Hematopoietic multipotent progenitor cell (in vitro differentiated cells): ENCODE measurements at places on chromosomes 11 and 22.

GRCh38 chr22:29113319-29113718 is 40.5 kb downstream of the KREMEN1 start:
- DNase-seq = no peak

DNA sequence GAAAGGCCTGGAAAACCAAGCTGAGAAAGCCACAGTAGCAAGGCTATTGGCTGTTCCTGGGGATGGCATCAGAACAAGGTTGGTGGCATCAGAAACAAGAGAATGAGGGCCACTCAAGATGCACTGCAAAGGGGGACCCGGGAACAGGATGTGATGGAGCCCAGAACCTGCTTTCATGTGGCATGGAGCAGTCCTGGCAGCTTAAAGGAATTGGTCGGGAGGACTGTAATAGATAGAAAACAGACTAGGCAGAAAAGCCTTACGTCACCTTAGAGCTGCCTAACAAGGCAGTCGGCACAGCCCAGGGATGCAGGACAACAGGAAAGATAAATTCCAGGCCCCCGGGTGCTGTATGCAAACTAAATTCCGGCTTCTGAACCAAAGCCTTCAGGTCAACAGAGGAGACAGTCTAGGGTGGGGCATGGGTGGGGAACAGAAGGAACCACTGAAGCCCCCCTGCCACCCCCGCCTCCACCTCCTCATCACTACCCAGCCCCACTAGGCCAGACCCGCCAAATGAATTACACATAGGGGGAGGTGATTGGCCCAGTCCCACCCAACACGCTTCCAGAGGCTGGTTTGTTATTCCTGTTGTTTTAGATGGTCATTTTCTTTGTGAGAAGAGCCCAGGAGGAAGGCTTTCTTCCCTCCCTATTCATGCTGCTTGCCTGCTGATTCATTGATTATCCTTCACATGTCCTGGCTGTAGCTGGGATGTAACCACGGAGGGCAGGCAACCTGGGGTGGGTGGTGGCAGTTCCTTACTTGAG is 25.7 kb upstream of the LRRC55 start:
- DNase-seq = no peak

DNA sequence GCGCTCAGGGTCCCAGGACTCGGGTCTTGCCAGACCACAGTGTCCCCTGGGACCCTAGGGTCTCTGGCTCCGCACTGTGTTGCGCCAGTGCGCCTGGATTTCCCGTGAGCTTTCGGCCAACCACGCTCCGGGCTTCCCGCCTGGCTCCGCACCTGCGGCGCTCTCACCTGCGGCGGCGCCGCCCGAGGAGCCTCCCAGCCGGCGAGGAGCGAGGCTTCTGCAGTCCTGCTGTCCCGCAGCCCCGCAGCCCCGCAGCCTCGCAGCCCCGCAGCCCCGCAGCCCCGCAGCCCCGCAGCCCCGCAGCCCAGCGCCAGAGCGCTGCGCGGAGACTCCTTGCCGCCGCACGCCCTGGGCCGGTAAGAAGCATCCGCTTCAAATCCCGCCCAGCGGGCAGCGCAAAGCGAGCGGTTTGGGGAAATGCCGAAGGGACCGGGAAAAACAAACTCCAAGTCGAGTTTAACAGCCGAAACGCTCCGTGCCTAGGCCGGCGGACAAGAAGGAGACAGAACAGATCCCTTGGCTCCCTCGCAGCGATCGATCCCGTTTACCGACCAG is 939 bp downstream of the ALX4 start:
- DNase-seq = no peak

- DNase-seq = no peak
Observed at GRCh38 chr11:95375886-95376285, 144.9 kb upstream of the SESN3 start.

DNA sequence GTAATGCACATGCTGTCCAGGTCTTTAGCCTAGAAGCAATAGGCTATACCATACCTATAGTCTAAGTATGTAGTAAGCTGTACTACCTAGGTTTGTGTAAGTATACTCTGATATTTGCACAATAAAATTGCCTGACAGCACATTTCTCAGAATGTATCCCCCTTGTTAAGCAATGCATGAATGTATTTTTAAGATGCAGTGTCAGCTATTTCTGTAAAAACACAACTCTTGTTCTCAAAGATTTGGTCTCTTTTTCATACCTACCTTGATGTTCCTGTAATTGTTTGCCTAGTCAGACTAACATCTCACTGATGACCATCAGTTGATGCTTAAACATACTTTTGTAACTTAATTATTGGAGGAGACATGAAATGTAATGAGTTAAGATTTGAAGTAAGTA is 619.9 kb downstream of the CNTN5 start:
- no peak for DNase-seq

- DNase-seq = no peak
Observed at GRCh38 chr11:35355102-35355749, 64.1 kb downstream of the SLC1A2 start.

DNA sequence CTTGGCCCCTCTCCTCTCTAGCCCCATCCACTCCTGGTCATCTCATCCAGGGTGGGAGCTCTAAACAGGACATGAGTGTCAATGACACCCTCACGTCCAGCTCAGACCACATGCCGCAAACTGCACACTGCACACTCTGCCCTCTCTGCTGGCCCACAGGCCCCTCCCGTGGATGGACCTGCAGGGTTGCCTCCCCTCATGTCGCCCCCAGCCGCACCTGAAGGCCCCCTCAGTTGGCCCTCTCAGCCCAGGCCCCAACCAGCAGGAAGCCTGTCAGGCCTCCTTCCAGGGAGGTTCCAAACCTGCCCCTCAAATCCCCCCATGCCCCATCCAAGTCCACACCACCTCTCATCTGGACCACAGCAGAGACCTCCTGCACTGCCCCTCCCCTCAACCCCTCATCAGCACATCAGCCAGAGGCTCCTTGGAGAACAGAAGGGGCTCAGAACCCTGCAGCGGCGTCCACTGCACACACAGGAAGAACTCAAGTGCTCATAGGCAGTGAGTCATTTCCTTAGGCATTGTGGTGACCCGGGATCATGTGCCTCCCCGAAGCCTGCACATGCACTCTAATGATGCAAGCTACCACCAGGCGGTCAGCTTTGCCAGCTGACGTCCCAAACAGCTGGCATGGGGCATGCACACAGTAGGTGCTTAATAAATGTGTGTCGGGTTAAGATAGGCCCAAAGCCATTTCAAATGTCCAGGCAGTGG is 12.9 kb upstream of the CDKN1C start:
- DNase-seq = no peak

- DNase-seq = no peak
Observed at GRCh38 chr11:18802381-18803257, 11.0 kb upstream of the PTPN5 start.

DNA sequence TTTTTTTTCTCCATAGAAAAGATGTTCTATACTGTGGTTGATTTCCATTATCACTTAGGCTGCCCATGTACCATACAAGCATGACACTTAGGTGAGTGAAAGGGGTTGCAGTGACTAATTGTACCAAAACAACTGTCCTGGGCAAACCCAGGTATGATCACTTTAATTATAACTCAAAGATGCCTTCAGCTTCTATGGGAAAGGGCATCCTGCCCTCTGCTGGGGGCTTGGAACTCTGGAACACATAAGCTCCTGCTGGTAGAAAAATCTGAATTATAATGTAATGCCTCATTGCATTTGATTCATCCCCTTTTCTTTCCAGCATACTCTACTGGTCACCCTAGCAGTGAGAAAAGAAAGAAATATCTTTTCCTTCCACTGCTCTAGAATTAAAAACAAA is 206.3 kb downstream of the DDX10 start:
- DNase-seq = peak; percentile 18

DNA sequence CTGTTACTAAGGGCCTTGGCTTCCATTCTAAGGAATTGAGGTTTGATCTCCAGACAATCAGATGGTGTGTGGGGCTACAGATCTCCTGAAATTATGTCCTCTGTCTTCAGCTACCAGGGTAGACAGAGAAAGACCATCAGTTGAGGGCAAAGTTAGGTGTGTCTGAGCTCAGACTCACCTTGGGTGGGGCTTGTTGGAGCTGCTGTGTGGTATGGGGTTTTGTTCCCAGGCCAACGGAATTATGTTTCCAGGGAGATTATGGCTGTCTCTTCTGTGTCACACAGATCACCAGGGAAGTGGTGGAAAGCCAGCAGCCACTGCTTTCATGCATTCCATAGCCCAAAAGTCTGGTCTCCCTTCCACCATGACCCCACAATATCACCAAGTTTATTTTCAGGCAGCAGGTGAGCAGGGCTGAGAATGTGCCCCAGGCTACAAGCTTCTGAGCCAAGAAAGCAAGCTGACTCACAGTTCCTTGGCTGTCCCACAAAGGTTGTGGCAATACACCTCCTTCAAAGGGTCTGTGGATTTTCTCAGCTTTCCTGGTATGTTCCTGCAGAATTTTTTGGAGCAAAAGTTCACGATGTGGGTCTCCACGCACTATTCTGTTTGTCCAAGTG is 714.9 kb downstream of the LUZP2 start:
- no peak for DNase-seq

- DNase-seq = no peak
Observed at GRCh38 chr11:27783701-27784355, 83.6 kb upstream of the BDNF start.
